ENCODE measurements at places on chromosomes 5 and 9. TPM values are rescaled to one million over a fixed set of nuclear protein-coding genes. Genes with fewer than 3 reads are reported as not detected.

HK3 gene
- not detected for total RNA-seq

ANKRD18B gene
- total RNA-seq, result not detected

C5orf22 gene
- 29.9 TPM for total RNA-seq

TYRP1 gene
- total RNA-seq, result not detected

IFNK gene
- total RNA-seq, result not detected

MEIKIN gene
- not detected for total RNA-seq

FAM200C gene
- total RNA-seq, result 4.6 TPM

WNT8A gene
- not detected for total RNA-seq

WDR31 gene
- total RNA-seq, result 3.2 TPM

IFNA5 gene
- not detected for total RNA-seq

CNTFR gene
- not detected for total RNA-seq

FAM78A gene
- total RNA-seq, result 0.54 TPM

PCDHGC3 gene
- 122 TPM for total RNA-seq

FAT2 gene
- 0.11 TPM for total RNA-seq

RGS3 gene
- total RNA-seq, result 87.5 TPM

BARX1 gene
- total RNA-seq, result 88.3 TPM

PCDHA12 gene
- total RNA-seq, result not detected

FAM169A gene
- 0.76 TPM for total RNA-seq

COL5A1 gene
- 401 TPM for total RNA-seq

NXNL2 gene
- total RNA-seq, result 4.1 TPM

SLCO6A1 gene
- total RNA-seq, result not detected

ADAMTSL1 gene
- total RNA-seq, result 206 TPM

EIF4E1B gene
- not detected for total RNA-seq

UHRF2 gene
- 106 TPM for total RNA-seq

NRG2 gene
- 0.78 TPM for total RNA-seq

ORM2 gene
- total RNA-seq, result not detected

NPR3 gene
- total RNA-seq, result 154 TPM

PCDHB15 gene
- 1.9 TPM for total RNA-seq

DBH gene
- total RNA-seq, result not detected

ARID3C gene
- total RNA-seq, result 0.26 TPM

DMRT2 gene
- total RNA-seq, result not detected

BTNL8 gene
- total RNA-seq, result not detected

BARHL1 gene
- not detected for total RNA-seq

KIAA0825 gene
- total RNA-seq, result 13.9 TPM

SAXO1 gene
- 0.13 TPM for total RNA-seq

FOXD4L3 gene
- total RNA-seq, result not detected

ANXA2R gene
- 4.4 TPM for total RNA-seq

ABO gene
- not detected for total RNA-seq

CCDC192 gene
- total RNA-seq, result not detected

RNF183 gene
- total RNA-seq, result not detected

RMRP gene
- 21,117 TPM for total RNA-seq

GABBR2 gene
- 0.11 TPM for total RNA-seq

FUBP3 gene
- total RNA-seq, result 39.5 TPM
